ENCODE measurements at places on chromosomes 5 and 9.

DNA sequence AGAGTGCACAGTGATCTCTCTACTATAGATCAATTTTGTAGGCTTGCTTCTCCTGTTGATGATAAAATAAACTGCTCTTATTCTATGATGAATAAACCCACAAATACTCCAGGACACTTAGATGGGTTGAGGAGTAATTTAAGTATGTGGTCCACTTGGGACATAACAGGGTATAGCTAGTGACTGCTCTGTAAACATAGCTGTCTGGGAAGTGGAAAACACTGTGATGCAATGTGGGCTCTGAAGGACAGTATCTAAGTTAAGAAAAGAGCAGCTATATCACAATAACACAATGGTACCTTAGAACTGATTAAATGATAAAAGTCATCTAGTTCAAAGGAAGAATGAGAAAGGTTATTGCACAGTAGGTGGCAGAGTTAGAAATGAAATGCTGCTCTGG, 294.3 kb upstream of the HAPLN1 start:
- DNase-seq, result no peak

DNA sequence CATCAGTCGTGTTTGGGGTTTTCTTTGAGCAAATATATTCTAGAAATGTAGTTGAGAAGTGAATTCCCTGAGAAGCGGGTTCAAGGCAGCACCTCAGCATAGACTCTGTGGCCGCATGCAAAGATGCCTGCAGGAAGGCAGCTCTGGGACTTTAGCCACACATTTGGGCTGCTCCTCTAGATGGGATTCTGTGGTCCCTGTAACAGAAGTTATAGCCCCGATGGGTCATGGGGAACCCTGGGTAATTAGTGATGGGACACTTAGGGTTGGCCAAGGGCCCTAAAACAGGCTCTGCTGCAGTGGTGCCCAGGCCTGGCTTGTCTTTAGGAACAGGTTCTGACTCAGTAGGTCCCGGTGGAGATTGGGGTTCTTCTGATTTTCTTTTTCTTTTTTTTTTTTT, 36.8 kb downstream of the PHF2 start:
- DNase-seq, result no peak

- DNase-seq, result no peak
Observed at GRCh38 chr5:56350597-56351170, 117.6 kb upstream of the ANKRD55 start.

DNA sequence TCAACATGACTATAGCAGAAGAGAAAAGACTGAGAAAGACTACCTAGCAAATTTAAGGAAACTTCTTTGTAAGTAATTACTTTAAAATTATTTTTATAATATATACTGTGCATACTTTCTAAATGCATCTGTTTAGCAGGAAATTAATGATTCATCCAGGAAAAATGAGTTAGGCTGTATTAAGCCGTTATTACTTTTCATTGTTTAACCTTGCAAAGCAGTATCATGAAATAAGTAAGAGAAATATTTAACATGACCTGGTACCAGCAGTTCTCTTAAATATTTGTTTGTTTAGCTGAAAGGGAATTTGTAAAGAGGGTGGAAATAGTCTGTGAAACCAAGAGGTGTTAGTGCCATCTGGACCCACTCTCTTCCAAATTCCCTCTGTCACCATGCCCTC, 175.0 kb downstream of the GNAQ start:
- DNase-seq, result no peak

GRCh38 chr9:5843794-5844471, 11.0 kb upstream of the ERMP1 start:
- DNase-seq, result peak; percentile 71
